ENCODE measurements at places on chromosomes 6 and 20.

- DNase-seq: no peak
These were observed 35.7 kb downstream of the KCNB1 start for GRCh38 chr20:49446808-49447207.

GRCh38 chr20:41181567-41181966 is 44.2 kb downstream of the PLCG1 start:
- DNase-seq: no peak

DNA sequence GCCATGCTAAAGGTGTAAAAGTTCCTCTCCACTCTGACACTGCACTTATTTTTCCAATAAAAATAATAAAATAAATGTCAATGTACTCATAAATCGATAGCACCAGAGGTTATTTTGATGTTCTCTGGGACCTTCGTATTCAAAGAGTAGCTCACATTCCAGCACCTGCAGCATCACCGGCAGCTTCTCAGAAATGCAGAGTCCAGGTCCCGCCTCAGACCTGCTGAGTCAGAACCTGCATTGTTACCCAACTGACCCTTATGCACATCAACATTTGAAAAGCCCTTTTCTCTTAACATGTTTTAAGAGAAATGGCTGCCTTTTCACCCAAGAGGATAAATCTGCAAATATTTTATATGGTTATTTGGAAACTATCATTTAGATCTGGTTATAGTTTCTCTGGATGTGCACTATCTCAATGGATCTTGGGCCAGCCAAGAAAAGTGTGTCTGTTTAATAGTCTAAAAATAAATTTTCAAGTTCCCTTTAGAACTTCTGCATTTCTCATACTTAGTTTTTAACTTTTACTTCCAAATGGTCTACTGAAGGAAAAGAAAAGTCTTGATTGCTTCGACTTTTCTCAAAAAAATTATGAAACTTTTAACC is 216.2 kb upstream of the PRDM1 start:
- no peak for DNase-seq

GRCh38 chr6:143329323-143329722 is 121.2 kb downstream of the ADAT2 start:
- no peak for DNase-seq

GRCh38 chr6:8446391-8446790 is 11.0 kb upstream of the SLC35B3 start:
- no peak for DNase-seq

DNA sequence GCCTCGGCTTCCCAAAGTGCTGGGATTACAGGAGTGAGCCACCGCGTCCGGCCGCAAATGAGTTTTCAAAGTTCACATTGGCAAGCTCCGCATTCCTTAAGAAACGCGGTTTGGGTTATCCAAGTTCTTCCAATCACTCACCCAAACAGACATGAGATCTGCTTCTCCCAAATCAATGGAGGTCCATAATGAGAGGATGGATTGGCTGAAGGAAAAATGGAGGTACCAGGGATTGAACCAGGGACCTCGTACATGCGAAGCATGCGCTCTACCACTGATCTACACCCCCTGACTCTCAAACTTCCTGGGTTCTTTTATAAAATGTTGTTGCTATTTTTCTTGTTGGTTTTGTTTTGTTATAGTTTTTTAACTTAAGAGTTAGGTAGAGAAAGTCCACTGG is 170.0 kb downstream of the GPX5 start:
- DNase-seq: no peak

- no peak for DNase-seq
These were observed 116.8 kb downstream of the OTOR start for GRCh38 chr20:16864963-16865362.

GRCh38 chr6:136625293-136625692 is 75.1 kb upstream of the MAP7 start:
- DNase-seq: no peak

GRCh38 chr6:109790131-109790530 is 99.0 kb downstream of the FIG4 start:
- DNase-seq: no peak

DNA sequence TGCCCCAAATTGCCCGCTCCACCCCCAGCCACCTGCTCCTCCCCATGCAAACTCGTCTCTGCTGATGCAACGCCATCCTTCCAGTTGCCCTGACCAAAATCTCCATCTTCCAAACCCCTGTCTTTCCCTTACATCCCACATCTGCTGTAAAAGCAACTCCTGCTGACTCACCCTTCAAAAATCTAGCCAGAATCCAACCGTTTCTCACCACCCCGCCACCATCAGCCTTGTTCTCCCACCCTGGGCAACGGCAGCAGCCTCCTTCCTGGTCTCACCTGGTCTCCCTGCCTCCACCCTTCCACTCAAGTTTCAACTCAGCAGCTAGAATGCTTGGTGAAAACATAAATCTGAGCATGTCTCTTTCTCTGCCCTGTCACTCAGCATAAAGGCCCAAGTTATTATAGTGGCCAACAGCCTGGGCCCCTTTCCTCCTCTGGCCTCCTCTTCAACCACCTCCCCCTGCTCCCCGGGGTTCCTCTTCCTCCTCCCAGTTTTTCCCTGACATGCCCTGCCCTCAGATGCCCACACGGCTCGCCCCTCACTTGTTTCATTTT is 7.2 kb upstream of the SYNJ2 start:
- no peak for DNase-seq
